ENCODE measurements at places on chromosomes 5 and 9. TPM values are rescaled to one million over a fixed set of nuclear protein-coding genes. Genes with fewer than 3 reads are reported as not detected.

The REEP2 gene
- 0.36 TPM for total RNA-seq

The MEGF10 gene
- total RNA-seq: 0.12 TPM

The LHX3 gene
- 0.08 TPM for total RNA-seq

The DMRT3 gene
- not detected for total RNA-seq

The WNT8A gene
- total RNA-seq: not detected

The LCN1 gene
- not detected for total RNA-seq

The DRD1 gene
- total RNA-seq: not detected

The GMCL2 gene
- not detected for total RNA-seq

The RANBP3L gene
- 0.16 TPM for total RNA-seq

The TRMT10B gene
- 4.5 TPM for total RNA-seq

The PHYHD1 gene
- 12.4 TPM for total RNA-seq

The IL33 gene
- 30.9 TPM for total RNA-seq

The ABCA1 gene
- 23.9 TPM for total RNA-seq

The PSD2 gene
- not detected for total RNA-seq

The TMEM252 gene
- total RNA-seq: not detected

The CBY3 gene
- total RNA-seq: not detected

The GABRG2 gene
- not detected for total RNA-seq

The FER gene
- total RNA-seq: 20.4 TPM

The TPD52L3 gene
- total RNA-seq: not detected

The ANKRD20A1 gene
- total RNA-seq: 5.9 TPM

The GCNT1 gene
- total RNA-seq: 3.8 TPM

The MCCC2 gene
- 34.1 TPM for total RNA-seq

The TSLP gene
- total RNA-seq: 3.8 TPM

The SPINK4 gene
- total RNA-seq: not detected

The MED7 gene
- 6.4 TPM for total RNA-seq

The NPR3 gene
- total RNA-seq: 12.6 TPM

The F2RL1 gene
- 12.0 TPM for total RNA-seq

Measured in esophagus mucosa (tissue), 1 donor.